Tibial nerve (tissue), 4 donors: ENCODE measurements at places on chromosomes 2 and 18. TPM values are rescaled to one million over a fixed set of nuclear protein-coding genes. Genes with fewer than 3 reads are reported as not detected.

DNA sequence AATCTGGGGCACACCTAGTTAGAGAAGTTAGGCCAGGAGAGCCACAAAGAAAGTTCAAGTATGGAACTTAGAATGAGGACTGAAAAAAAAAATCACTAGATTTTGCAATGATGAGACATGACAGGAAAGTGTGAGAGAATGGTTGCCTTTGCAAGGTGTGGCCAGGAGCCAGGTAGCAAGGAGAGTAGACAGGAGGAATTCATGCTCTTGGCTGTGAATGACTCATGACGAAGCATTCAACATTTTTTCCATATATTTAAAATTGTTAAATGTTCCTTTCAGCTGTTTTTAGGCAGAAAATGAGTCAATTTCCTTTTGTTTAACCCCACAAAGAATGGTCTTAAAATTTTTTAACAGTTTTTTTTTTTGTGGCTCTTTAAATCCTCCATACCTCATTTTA lies 636.9 kb downstream of the PLCL1 start:
- no peak for DNase-seq

DNA sequence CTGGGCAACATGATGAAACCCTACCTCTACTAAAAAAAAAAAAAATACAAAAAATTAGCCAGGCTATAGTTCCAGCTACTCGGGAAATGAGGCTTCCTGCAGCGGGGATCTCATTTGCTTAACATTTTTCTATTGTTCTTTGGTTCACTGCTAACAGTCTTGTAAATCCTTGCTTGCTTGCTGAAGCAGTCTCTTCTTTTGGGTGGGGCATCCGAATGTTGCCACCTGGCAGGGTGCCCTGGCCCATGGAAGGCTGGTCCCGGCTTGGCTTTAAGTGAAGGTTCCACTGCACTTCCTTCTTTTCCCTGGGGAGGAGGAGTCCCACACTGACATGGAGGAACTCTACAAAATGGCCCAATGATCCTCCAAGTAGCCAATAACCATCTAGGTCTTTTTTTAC lies 6.0 kb upstream of the ANKRD29 start:
- DNase-seq, result no peak

GRCh38 chr2:177246000-177246399 lies 18.5 kb downstream of the NFE2L2 start:
- DNase-seq, result no peak

GRCh38 chr2:200877443-200877842 lies 11.4 kb downstream of the PPIL3 start:
- no peak for DNase-seq

GRCh38 chr2:58448065-58448507 lies 207.0 kb upstream of the FANCL start:
- peak; percentile 31 for DNase-seq

- DNase-seq, result no peak
These were observed 240.0 kb downstream of the LOXHD1 start for GRCh38 chr18:46416706-46417638.

GRCh38 chr2:20650877-20651730 lies at the start of gene HS1BP3:
Gene HS1BP3, minus strand, starts transcription at chr2:20651098. Its CDS starts 35 bp downstream, at chr2:20651063.
- DNase-seq, result peak; percentile 72

DNA sequence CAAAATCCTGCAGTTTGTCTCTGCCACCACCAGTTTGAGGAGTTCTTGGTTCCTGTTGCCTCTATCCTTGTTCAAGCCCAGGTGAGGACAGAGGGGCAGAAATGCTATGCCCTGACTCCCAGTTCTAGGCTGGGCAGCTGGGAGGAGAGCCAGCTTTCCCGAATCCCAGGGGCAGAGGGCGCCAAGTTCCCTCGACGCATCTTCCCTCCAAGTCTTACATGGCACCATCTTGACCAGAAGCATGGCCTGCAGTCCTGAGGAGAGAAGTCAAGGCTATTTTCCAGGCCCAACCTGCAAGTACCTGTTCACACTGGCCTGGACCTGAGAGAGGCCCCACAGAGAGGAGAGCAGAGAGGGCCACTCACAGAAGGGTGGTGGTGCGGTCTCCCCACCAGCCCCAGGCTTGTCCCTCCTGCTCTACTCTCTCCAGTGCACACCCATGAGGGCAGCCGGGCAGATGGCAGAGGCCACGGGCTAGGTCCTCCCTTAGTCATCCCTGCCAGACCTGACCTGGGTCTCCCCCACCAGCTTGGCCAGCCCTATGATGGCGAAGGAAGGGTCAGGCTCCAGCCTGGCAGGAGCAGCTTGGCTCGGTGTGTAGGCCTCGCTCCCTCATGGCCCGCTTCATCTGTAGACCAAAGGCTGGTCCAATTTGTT lies 115.7 kb upstream of the MSTN start:
- no peak for DNase-seq

- DNase-seq, result no peak
These were observed 78.3 kb upstream of the MAP4K3 start for GRCh38 chr2:39515273-39515896.

DNA sequence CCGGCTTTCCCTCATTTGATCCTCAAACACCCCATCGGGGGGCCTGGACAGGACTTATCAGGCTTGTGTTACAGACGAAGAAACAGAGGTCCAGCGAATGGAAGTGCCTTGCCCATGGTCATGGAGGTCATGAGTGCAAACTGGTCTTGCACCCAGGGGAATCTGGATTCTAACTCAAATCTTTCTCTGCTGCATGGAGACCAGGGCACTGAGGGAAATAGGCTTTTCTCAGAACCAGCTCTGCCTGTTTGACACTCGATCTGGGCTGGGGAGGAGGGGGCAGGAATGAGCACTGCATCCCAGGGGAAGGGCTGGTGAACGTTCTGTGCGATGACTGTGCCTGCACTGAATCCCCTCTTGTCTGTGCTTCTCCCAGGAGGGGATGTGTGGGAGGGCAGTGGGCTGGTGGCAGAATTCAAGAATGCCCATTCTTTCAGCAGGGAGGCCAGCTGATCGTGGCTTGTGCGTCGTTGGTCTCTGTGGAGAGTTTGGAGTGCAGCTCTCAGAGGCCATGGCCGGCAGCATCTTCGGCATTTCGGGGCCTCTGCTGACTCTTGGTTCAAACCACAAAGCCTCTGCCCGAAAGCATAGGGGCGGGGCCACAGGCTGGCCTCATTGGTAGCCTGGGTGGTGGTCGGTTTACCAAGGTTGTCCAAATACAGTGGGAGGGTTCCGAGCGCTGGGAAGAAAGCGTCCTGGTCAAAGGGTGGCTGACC lies 171.6 kb downstream of the DDX1 start:
- DNase-seq, result no peak

DNA sequence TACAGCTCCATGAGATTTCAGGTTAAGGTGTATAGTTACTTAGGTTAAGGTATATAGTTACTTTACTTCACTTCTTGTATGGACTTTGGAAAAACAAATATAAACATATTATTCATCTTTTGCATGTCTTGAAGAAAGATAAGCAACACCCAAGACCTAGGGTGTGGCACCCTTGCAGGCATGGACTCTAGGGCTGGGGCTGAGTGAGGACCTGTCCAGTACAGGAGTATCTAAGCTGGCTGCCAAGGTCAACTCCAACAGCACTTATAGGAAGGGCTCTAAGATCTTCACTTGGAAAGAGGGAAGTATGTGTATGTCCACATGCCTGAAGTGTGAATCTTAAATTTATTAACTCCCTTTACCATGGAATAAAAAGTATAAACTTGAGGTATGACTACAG lies 7.1 kb upstream of the TMEM163 start:
- no peak for DNase-seq

PJVK gene
- total RNA-seq, result 6.1 TPM

TPO gene
- 21.9 TPM for total RNA-seq

GALR1 gene
- 0.42 TPM for total RNA-seq

ERFE gene
- total RNA-seq, result not detected

MEP1B gene
- not detected for total RNA-seq

CHAC2 gene
- 4.8 TPM for total RNA-seq

SCYGR4 gene
- total RNA-seq, result not detected
